ENCODE measurements at places on chromosomes 7 and 10.

- no peak for DNase-seq
These were observed 124.9 kb upstream of the TCERG1L start for GRCh38 chr10:131436458-131436857.

DNA sequence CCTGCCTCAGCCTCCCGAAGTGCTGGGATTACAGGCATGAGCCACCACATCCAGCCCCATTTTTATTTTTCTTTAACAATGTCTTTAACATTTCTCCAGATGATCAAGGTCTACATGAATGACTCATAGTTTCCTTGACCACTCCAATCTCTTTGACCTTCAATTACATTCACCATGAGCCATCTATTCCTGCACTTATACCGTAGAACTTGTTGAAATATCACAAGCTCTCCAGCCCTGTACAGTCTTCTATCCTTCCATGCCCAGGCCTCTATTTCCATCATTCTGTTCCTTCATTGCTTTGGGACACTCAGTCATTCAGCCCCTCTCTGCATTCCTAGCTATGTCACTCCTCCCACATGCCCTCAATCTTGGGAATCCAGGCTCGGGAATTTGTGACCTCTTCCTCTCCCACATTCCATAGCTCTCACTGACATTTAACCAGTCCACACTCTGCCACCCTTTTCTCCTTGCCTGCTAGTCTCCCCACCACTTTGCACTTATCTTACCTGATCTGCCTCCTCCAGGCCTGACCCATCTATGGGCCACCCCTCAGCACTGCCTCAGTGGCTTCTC lies 151.8 kb upstream of the STK17A start:
- no peak for DNase-seq

DNA sequence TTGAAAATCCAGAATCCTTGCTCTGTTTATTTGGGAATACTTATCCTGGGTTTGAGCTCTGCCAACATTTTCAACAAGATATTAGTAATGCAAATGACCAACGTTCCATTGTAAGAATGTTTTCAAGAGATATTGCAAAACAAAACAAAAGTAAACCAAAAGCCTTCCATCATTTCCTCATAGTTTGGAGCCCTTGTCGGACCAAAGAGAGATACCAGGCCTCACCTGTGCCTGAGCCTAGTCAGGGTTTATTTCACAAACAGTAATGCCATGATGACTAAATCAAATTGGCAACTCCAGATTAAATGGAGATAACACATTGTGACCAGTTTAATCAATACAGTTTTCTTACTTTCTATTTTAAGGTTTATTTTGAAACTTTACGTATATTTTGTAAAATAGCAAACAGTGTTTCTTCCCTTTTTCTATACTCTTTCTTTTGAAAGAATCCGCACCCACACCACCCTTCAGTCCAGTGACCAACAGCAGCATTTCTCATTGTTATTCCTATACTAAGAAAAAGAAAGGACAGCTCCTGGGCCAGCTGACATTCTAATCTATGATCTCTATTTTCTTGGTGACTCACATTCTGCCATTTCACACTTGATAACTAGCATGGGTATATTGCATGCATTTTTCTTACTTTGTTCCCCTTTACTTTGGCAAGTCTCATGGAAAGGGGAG lies 168.5 kb upstream of the MEOX2 start:
- no peak for DNase-seq

GRCh38 chr10:45509491-45509890 lies 135.5 kb downstream of the ALOX5 start:
- DNase-seq: no peak

DNA sequence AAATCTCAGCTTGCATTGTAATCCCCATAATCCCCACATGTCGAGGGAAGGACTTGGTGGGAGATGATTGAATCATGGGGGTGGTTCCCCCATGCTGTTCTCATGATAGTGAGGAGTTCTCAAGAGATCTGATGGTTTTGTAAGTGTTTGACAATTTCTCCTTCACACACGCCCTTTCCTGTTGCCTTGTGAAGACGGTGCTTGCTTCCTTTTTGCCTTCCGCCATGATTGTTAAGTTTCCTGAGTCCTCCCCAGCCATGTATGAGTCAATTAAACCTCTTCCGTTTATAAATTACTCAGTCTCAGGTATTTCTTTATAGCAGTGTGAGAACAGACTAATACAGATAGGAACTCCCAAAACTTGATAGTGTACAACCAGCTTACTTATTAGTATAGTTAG lies 98.6 kb downstream of the CREM start:
- DNase-seq: peak; percentile 5

- no peak for DNase-seq
These were observed 92.8 kb downstream of the ZRANB1 start for GRCh38 chr10:125034675-125035074.

All from effector memory CD8-positive, alpha-beta T cell (primary cell).